Stimulated activated CD4-positive, alpha-beta T cell treated with anti-CD3 and anti-CD28 coated beads, Interleukin-1b, Interleukin-23, amount 100 ng/mL, for 4 hours (primary cell): ENCODE measurements at places on chromosomes 4 and X.

- no peak for DNase-seq
Observed at GRCh38 chrX:17738737-17739535, 1.6 kb downstream of the SCML1 start.

- DNase-seq: no peak
Observed at GRCh38 chrX:68204521-68205038, 228.7 kb downstream of the OPHN1 start.

DNA sequence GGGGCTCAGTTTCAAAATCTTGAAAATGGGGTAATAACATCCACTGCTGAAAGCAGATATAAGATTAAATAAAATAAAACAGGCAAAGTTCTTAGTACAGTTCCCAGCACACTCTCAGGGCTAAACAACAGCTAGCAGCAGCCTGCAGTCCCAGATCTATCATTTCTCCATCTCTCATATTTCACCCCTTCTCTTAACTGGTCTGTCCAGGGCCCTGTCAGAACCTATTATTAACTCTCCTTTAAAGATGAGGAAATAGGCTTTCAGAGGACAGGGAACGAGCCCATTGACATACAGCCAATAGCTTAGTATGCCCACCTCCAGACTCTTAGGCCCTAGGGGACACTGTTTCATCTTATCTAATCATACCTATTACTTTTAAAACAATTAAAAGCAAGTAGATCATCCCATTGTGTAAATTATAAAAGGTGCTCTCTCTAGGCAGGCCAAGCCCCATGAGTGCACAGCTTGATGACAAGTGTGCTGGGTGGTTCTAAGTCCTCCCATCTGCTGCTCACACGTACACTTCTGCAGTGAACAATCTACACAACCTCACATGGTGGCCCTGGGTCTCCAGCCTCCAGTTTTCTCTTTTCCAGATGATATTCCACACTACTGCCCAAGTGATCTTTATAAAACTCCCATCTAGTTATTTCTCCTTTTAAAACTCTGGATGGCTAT, 119.0 kb downstream of the APBB2 start:
- no peak for DNase-seq

- no peak for DNase-seq
Observed at GRCh38 chrX:116873671-116874070, 410.9 kb upstream of the CT83 start.

DNA sequence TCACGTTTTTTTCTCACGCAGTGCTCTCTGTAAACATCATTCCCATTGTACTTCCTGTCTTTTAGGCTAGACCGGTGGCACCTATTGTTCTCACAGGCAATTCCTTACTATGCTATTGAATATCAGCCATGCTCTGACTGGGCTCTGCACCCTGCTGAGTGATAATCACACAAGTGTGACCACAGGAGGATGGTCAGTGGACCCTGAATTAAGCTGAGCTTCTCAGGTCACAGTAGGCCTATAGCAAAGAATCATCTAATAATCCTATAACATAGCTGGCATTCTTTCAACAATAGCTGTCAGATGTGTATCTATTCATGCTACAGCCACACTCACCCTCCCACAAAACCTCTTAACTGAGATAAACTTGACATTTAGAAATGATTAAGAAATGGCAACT, 2399.8 kb upstream of the TENM3 start:
- no peak for DNase-seq

- DNase-seq: no peak
Observed at GRCh38 chrX:30153881-30154260, 61.5 kb upstream of the MAGEB2 start.

DNA sequence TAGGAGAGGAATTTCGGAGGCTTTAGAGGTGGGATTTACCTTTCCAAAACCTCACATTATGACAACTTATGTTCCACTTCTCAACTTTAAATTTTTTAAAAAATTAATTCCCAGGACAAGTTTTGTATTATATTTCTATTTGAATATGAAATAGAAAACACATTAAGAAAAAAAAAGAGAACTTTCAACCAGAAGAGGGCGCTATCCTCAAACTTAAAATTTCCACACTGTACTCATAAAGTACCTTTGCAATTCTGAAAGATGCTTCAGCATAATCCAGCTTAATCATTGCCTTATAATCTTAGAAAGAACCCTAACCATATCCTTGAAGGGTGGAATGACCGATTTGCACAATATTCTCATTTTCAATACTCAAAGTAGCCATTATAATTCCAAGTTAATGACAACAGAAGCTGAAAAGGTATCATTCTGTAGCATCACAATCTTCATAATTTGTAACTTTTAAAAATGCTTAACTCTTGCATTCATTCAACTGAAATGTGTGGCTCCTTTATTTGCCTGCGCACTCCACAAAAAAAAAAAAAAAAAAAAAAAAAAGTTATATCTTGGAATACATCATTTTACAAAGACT, 158.0 kb downstream of the KCNIP4 start:
- no peak for DNase-seq
